SW 1271 (cell line): ENCODE measurements at places on chromosomes 13 and 19.
A peak's percentile ranks its signal among the peaks of the same experiment; 100 is the strongest.

DNA sequence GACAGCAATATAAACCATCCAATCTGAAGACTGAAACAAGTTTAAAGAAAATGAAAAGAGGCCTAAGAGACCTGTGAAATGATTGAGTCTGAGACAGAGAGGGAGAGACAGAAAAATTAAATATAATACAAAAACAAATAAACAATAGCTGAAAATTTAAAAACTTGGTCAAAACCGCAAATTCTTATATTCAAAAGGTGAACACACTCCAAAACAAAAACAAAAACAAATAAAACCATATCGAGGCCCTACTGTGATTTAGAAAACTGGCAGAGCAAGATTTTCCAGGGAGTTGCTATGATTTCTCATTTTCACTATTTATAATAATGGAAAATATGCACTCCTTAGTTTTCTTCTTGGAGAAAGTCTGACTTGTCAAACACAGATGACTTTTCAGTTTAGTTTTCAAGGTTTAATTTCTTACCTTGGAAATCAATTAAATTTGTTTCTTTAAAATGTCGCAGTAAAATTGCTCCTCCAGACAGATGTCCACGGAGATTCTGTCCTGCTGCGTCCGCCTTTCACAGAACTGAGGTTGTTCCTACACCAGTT, 1420.3 kb downstream of the UQCRFS1 start:
- DNase-seq, result no peak

- DNase-seq, result no peak
These were observed at the start of gene MYPOP for GRCh38 chr19:45901912-45902650. Gene MYPOP, minus strand, starts transcription at chr19:45902613. Its CDS starts 840 bp downstream, at chr19:45901773.

GRCh38 chr19:33813391-33814101, 16.9 kb downstream of the KCTD15 start:
- DNase-seq, result no peak

- DNase-seq, result no peak
These were observed at the start of gene FUT1 for GRCh38 chr19:48752496-48753365. Gene FUT1, minus strand, starts transcription at chr19:48752641. Its CDS starts 1,360 bp downstream, at chr19:48751281.

GRCh38 chr13:102974317-102975087, 91.7 kb downstream of the SLC10A2 start:
- DNase-seq, result no peak

DNA sequence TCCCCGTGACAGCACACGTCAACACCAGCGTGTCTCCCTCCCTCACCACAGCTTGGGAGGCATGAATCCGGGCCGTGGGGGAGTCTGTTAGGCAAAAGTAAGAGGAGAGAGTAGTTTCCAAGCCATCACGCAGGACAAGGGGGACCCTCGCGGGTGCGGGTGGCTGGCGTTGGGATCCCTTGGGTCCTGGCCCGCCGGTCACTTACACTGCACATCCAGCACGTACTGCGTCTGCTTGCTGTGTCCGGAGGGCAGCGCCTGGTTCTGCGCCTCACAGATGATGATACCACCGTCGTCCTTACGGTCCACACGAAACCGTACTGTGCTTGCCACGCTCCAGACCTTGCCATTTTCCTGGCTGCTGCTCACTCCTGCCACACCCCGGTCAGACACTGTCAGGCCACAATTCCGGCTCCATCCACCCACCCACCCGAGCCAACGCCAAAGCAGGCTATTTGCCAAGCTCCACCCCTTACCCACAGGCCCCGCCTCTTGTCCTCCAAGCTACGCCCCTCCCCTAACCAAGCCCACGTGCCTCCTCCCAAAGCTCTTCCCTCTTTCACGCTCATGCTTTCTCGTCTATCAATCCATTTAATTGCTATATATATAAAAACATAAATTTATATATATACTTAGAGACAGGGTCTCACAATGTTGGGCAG, 6.6 kb upstream of the ZNF428 start:
- no peak for DNase-seq

DNA sequence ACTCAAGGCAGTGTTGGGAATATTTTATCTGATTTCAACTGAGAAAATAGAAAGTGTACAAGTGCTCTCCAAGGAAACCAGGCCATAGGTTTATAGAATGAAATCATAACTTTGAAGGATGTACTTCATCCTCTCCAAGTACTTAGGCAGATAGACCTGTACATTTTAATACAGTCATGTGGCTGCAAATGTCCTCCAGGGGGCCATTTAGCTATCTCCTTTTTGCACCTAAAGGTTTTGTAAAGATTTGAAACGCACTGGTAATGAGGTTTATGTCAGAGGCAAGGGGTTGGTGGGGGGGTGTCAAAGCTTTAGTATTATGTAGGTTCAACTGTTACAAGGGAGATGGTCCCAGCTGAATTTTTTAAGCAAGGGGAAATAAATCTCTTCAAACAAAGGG, 364.4 kb downstream of the DCT start:
- no peak for DNase-seq

DNA sequence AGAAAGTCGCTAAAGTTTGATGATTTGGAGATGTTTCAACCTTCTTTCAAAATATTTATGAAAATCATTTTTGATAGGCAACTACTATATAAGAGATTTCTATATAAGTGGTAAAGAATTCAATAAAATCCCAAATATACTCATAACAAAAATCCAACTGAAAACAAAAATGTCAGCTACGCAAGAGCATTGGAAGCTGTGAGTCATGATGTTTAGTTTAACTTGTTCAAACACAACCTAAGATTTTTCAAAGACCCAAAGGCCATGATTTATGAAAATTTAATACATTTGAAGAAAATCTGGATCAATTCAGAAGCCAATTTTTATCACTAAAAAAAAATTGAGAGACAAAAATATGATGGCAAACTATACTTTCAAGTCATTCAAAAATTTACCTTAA, 226.6 kb downstream of the MZT1 start:
- no peak for DNase-seq

GRCh38 chr13:42214446-42214845, 57.5 kb upstream of the AKAP11 start:
- no peak for DNase-seq

DNA sequence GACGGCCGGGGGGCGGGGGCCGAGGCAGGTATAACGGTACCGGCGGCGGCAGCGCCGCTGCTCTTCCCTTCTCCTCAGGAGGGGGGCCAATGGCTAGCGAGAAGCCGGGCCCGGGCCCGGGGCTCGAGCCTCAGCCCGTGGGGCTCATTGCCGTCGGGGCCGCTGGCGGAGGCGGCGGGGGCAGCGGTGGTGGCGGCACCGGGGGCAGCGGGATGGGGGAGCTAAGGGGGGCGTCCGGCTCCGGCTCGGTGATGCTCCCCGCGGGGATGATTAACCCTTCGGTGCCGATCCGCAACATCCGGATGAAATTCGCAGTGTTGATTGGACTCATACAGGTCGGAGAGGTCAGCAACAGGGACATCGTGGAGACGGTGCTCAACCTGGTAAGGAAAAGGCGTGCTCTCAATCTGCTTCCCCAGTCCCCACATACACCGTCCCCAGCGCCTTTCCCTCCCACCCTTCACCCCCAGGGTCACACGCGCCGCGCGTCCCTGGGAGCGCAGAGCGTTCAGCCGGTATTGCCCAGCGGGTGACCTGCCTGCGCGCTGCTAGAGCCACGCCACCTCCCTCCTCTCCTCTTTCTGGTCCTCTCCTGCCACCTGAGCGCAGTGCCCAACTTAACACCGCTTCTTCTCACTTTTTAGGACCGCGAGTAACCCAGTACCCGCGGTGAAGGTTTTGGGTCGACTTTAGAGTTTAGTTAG, 814 bp downstream of the NBEA start:
- no peak for DNase-seq

GRCh38 chr13:112724788-112725345, 35.0 kb downstream of the ATP11A start:
- no peak for DNase-seq

DNA sequence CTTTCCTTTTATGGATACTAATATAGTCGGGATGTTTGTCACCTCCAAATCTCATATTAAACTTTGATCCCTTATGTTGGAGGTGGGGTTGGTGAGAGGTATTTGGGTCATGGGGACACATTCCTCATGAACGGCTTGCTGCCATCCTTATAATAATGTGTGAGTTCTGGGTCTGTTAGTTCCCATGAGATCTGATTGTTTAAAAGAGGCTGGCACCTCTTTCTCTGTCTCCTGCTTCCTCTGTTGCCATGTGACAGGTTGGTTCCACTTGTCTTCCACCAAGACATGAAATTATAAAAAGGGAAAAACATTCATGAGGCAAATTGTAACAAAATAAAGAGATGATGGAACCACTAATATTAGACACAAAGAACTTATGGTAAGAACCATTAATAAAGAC, 107.8 kb upstream of the ATXN8OS start:
- DNase-seq, result no peak

GRCh38 chr19:31120952-31121351, 228.3 kb downstream of the TSHZ3 start:
- DNase-seq, result no peak

- DNase-seq, result no peak
These were observed 48.9 kb upstream of the CLDN10 start for GRCh38 chr13:95503662-95504061.

- no peak for DNase-seq
These were observed 3.6 kb downstream of the TUBB4A start for GRCh38 chr19:6498294-6499036.

GRCh38 chr13:22086597-22087330, 415.9 kb downstream of the FGF9 start:
- DNase-seq, result no peak

- no peak for DNase-seq
These were observed 638.8 kb upstream of the SLITRK6 start for GRCh38 chr13:86438034-86438433.

DNA sequence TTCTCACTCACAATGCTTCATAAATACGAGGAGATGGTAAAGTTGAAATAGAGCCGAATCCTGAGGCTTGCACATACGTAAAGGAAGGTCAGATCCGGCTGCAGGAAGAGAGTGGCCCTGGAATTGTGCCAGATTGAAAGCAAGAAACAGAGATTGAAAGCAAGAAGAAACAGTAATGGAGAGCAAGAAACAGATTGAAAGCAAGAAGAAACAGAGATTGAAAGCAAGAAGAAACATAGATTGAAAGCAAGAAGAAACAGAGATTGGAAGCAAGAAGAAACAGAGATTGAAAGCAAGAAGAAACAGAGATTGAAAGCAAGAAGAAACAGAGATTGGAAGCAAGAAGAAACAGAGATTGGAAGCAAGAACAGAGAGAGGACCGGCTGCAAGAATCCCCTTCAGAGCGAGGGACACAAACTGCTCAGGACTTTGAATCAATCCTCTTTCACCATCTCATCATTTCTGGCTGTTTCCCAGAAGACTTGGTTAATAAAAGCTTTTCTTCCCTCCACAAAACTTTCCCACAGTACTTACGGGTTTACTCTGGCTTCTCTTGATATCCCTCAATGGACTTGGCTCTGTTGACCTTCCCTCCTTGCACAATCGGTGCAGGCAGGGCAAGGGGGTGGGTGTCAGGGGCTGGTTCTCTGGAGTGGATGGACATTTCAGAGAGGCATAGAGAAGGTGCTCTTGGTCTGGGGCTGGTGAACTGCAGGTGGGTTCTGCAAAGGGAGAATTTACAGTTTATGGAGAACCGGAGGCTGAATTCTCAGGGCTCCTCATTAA, 25.5 kb downstream of the OR7A5 start:
- DNase-seq, result no peak

DNA sequence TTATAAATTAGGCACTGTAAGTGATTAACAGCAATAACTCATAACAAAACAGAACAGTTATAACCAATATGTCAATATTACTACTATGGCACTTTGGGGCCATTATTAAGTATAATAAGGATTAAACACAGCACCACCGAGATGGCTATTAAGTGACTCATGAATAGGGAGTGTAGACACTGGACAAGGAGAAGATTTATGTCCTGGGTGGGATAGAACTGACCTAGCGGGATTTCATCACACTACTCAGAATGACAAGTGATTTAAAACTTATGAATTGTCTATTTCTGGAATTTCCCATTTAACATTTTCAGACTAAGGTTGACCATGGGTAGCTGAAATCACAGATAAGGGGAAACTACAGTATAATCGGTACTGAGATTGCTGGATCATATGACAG, 79.0 kb upstream of the SLC7A1 start:
- no peak for DNase-seq

DNA sequence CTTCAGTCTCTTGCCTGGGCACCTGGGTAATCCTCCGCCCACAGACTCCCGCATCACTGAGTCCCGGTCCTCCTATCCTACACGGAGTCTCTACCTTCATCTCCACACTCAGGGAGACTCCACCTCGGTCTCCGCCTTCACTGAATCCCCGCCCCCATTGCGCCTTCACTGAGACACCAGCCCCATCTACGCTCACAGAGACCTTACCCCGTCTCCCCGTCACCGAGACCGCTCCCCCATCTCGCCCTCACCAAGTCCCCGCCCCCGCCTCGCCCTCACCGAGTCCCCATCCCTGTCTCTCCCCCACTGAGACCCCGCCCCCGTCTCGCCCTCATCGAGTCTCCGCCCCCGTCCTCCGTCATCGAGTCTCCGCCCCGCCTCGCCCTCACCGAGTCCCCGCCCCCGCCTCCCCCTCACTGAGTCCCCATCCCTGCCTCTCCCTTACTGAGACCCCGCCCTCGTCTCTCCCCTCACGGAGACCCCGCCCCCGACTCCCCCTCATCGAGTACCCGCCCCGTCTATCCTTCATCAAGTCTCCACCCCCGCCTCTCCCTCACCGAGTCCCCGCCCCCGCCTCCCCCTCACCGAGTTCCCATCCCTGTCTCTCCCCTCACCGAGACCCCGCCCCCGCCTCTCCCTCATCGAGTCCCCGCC, 23.1 kb upstream of the ZNF846 start:
- DNase-seq, result peak; percentile 89

- no peak for DNase-seq
These were observed 7.0 kb downstream of the PLVAP start for GRCh38 chr19:17370026-17370587.

DNA sequence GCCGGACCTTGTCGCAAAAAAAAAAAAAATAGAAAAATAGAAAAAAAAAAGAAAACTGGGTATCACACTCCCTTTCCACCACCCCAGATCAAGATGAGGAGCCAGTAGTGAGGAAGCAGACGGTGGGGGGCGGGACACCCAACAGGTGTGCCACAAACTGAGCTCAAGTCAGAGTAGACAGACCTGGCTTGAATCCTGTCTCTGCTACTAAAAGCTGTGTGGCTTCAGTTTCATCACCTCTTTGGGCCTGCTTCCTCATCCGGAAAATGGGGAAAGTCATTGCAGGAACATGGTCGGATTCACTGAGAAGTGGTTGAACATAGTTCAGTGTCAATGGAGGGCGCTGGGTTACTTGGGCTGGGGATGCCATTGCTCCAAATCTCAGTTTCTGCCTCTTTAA, 2.9 kb downstream of the HIF3A start:
- DNase-seq, result no peak

- peak; percentile 32 for DNase-seq
These were observed 384.3 kb downstream of the EFNB2 start for GRCh38 chr13:106151056-106151699.

DNA sequence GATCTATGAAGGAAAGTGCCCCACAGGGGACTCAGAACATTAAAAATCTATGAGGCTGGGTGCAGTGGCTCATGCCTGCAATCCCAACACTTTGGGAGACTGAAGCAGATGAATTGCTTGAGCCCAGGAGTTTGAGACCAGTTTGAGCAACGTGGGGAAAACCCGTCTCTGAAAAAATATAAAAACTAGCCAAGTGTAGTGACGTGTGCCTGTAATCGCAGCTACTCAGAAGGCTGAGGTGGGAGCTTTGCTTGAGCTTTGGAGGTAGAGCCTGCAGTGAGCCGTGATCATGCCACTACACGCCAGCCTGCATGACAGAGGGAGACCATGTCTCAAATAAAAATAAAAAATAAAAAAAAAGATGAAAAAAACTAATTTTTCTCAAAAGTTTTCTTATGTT, 1070.6 kb downstream of the PCDH9 start:
- DNase-seq, result no peak
